ENCODE measurements at places on chromosomes 4 and X.

- no peak for DNase-seq
Measured at GRCh38 chr4:17616283-17616682, 1.8 kb downstream of the MED28 start.

DNA sequence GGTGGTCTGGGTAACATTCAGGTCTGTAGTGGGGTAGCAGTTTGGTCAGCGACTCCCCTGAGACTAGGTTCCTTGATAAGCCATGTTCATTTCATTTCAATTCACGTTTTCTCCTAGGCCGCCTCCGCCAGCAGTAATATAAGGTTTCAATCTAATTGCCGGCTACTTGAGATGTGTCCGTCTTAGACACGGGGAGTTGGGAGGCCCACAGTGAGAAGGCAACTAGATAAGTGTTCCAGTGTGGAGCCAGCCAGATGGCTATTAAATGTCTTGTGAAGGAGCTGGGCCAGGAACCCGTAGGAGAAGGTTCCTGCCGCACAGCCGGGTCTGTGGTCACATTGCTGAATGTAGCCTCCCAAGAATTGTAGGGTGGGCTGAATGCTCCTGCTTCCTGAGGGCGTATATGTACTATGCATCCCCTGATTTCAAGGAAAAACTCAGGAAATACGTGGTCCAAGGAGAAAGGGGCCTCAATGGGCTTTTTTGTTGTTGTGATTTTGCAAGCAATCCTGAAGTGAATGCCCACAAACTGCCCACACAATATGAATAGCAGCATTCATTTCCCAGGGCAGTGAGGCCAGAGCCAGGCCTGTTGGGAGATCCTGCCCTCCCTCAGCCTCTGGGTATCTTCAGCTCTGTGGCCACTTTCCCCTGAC lies 220.6 kb upstream of the RPL34 start:
- DNase-seq: no peak

DNA sequence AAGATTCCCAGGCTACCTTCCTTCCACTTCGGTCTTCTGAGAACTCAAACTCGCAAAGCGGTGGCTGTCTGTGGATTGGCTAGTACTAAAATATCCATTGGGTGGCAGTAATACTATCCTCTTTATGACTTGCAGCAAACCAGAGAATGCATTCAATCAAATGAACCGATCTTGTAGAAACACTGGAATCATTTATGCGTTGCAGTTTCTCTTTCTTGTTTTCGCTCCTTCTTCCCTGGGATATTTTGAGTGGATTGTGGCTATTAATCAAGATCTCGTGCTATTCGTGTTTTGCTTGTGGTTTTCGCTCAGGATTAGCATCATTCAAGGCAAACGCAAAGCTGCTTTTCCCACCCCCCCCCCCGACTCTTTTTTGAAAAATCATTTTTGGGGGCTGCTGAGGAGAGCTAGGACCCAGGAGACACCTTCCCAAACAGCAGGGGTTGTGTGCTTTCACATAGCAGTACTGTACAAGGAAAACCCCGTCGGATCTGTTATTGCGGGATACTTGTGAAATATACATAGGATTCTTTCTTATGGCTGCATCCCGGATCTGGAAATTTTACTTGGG lies at the start of gene IL1RAPL1:
Gene IL1RAPL1 (plus strand): TSS at position 466 of the 571 bp plus-strand sequence.
- DNase-seq: no peak

DNA sequence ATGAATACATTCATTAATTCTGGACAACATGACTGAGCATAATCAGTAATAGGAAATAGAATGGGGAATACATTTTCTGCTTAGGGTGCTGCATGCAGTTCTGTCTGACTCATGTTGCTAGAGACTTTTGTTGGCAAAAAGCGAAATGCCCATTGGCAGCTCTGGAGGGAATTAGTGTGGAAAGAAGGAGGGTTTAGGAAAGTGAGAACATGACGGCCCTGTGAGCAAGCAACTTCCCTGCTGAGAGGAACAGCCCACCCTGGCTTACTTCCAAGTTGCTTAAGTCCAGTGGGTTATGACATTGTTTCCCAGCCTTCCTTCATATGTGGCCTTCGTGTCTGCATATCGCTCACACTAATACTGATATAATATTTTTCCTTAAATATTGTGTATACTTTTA lies 13.8 kb downstream of the MAD2L1 start:
- no peak for DNase-seq

DNA sequence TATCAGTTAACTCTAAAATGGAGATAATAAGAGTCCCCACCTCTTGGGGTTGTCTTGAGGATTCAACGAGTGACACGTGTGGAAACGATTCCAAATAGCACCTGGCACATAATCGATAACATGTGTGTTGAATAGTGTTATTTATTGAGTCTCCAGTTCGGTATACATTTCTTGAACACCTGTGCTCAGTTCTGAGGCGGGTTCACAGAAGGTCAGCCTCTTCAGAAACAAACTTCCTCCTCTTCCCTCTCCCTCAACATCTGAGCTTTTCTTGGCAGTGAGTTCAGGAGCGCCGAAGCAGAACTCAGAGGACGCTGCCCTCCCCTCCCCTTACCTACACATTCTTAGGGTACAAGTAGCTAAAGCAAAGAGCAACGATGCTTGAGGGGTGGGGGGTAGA lies 934 bp downstream of the PDHA1 start:
- DNase-seq: no peak

DNA sequence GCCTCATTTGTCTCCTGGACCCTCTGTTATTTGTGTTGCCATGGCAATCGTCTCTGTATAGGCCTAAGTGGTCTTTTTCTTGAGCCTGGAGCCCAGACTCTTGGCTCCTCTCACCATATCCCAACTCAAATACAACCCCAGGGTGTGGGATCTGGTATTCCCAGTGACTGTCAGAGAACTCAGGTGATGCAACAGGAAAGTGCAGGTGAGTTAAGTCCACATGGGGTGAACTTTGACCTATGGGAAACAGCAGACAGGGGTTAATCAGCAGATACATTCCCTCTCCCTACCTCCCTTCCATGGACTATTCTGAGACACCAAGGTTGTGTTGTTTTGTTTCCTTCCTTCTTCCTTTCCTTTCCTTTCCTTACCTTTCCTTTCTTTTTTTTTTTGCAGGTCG lies 130.9 kb upstream of the RPS6KA3 start:
- no peak for DNase-seq

DNA sequence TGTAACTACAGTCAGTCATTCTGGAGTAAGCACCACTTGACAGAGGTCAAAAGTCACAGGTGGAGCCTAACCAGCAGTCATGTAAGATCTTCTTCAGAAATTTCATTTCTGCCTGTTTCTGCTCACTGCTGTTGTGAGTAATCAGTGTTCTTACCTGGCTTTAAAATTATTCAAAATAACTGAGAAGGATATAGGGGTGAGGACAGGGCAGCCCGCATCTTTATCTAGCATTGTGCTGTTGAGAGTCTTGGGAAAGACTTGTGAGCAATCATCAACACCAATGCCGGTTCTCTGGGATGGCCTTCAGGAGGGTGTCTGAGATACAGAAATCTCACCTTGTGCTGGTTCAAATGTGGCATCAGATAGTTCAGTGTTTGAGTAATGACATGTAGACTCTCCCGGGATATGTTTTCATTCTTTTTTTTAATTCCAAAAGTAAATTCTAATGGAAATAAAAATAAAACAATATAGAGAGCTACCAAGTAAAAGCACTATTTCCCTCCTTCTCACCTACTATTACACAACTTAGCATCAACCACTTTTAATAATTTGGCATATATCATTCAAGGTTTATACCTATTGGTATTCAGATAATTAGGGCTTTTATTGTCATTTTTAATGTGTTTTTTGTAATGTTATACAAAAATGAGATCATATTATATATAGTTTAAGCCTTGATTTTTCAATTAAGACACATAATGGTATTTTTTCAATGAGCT lies 37.1 kb downstream of the AREG start:
- no peak for DNase-seq

GRCh38 chr4:152351080-152351479 lies 184.8 kb downstream of the FBXW7 start:
- DNase-seq: no peak

DNA sequence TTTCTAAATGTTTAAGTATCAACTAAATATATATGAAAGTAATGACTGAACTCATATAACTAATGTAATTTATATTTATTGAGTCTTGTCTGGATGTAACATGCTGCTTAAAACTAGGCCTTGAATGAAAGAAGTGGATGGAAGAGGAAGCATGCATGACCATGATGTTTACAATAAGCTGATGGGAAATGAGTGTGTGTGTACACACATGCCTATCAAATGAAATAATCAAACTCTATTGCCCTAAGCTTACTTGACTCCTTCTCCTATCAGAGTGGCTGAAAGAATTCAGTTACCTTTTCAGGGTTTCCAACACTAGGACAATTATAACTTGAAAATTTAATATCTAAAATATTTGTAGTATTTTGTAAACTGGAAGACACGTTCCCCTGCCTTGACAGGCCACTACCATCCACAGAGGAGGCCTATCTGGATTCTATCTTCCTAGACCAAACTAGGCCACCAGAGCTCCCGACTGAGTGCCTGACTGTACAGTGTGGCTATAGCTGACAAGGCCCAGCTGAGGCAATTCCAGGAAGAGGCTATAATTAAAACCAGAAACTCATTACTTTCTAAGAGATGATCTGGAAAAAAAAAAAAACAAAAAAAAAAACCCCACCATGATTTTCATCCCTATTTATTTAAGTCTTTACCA lies 7.6 kb downstream of the ARSJ start:
- no peak for DNase-seq

DNA sequence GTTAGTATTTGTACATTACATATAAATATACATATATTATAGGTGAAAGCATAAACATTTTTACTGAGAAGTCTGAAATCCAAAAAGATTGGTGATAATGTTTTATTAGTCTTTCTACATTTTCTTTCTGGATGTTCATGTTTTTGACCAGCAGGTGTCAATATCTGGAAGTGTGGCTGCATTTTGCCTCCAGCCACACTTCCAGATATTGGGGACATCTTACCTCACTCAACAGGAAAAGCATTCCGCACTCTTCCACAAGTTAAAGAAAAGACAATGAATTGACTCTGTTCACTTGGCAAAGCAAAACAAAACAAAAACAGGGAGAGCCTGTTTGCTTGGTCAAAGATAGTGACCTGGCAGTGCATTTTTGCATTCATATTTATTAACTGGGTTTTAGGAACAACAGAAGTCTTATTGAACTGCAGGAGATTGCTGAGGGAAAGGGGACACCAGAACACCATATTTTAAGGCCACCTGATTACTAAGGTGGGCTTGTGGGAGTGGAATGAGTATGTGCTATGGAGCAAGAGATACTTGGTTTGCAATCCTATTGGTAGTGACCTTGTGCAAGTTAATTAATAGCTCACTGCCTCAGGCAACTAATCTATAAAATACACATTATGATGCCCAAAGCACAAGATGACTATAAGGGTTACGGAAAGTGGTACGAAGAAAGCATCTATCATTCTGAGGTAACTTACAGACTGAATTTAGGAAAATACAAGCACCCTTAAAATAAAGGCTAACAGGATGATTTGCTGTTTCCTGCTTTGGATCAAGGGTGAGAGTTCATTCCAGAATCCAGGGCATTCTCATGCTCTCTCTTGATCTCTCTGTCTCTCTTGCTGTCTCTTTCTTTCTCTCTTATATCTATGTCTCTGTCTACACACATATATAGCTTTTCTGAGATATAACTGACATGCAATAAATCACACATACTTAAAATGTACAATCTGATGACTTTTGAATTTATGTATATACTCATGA lies 389.9 kb upstream of the EMCN start:
- DNase-seq: no peak

GRCh38 chr4:38177641-38178391 lies 217.6 kb downstream of the PTTG2 start:
- DNase-seq: no peak

- DNase-seq: no peak
Measured at GRCh38 chrX:86103061-86103460, 45.2 kb upstream of the DACH2 start.

DNA sequence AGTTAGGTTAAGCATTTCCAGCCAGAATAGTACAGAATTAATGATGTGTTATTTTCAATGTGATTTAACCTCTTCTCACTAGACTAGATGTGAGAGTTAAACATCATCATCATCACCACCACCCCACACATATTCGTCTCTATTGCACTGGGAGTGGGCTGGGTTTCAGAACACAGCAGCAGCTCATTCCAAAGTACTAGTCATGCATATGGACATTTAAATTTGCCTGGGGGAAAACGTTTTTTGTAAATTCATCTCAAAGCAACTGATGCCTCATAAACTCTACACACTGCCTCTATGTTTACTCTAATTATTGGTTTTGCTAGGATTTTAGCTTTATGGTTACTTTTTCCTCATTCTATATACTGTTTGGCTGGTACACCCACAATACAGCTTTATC lies 509.1 kb downstream of the PPP4R3C start:
- DNase-seq: no peak

DNA sequence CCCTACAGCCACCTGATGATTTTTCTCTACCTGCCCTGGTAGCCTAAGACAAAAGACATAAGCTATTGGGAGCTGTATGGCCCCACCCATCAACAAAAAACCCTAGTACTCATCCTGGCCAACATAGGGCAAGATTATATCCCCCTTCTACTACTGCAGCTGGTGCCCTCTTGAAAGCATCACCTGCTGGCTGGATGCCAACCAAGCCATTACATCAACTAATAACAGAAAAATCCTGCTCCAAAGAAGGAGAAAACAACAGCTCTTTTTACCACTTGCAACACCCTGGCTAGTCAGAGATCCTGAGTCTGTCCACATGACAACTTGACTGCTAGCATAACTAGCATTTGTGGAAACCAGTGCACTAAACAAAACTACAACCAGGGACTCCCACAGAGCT lies 43.6 kb upstream of the UPRT start:
- DNase-seq: no peak

DNA sequence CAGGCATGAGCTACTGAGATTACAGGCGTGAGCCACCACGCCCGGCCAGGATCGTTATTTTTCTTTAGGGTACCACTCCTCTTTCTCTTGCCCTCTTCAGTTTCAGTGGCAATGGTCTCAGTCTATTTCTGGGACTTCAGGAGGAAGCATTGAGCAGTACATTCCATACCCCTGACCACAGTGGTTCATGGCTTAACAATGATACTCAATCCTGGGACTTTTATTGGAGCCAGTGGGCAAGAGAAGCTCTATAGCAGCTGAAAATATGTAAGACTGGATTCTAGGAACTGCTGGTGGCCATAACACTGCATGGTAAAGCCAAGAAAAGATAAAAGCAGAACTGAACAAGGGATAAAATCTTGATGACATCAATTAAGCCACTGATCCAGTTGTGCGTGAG lies 5.8 kb upstream of the CCNA2 start:
- DNase-seq: no peak

DNA sequence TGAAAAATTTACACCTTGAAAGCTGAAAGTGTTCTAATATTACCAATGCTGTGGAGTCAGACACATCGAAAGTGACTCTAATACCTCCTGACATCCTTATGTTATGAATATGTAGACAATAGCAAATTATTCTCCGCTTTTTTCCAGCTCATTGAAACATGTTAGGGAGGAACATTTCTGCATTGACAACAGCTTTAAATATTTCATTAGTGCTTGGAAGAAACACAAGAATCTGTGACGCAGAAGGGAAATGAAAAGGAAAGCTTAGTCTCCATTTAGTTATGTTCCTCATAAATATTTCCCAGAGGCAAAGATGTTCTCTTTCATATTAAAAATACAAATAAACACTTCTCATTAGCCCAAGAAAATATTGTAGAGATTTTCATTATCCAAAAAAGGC lies 55.8 kb upstream of the CD99 start:
- no peak for DNase-seq
